ENCODE measurements at places on chromosomes 11 and 22. TPM values are rescaled to one million over a fixed set of nuclear protein-coding genes. Genes with fewer than 3 reads are reported as not detected.

The OR5A1 gene
- not detected for total RNA-seq

DNA sequence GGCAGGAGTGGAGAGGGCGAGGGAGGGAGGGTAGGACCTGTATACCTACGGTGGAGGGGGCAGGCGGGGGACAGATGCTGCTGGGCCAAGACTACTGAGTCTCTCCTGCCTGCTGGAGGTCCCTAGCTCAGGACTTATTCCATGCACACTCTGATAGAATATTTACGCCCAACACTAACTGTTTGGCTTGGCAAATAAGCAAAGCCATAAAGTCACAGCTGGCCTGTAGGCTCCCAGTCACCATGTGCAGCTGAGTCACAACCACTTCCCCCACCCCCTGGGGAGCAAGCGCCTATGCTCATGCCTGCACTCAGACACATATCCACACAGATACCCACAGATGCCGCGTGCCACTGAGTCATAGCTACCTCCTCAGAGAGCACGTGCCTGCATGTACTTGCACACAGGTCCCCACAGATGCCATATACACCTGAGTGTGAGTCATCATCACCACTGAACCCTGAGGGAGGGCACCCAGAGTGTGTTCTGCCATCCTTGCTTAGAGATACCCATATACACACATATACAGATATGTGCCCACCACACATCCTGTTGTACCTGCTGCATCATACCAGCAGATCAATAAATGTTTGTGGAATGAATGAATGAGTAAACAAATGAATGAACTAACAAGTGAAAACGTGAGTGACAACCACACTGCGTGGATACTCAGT, 95.8 kb downstream of the SWAP70 start:
- no peak for DNase-seq

The C11orf87 gene
- total RNA-seq: not detected

The PGA5 gene
- 0.35 TPM for total RNA-seq

The EMSY gene
- 22.2 TPM for total RNA-seq

DNA sequence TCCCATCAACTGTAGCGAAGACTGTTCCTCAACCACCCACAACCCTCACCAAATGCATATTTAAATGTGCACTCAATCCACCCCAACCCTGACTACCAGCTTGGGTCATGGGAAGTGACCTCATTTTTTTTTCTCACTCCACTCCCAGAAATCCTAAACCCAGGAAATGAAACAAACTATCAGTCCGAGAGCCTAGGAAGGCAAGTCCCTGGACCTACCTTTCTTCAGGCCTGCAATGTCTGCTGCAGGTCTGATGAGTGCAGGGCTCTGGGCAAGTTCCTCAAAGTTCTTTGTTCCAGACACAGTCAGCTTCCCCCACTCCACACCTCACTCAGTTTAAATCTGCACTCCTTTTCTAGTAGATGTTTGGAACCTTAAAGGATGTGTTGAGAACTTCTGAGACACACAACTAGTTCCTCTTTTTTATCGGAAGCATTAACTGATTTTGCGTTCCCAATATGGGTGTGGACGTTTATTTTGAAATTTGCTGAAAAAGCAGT, at the start of gene MS4A4E:
Gene MS4A4E (minus strand): TSS at position 398 of the 500 bp plus-strand sequence. CDS start 13,082 bp downstream, outside the sequence.
- DNase-seq: no peak

DNA sequence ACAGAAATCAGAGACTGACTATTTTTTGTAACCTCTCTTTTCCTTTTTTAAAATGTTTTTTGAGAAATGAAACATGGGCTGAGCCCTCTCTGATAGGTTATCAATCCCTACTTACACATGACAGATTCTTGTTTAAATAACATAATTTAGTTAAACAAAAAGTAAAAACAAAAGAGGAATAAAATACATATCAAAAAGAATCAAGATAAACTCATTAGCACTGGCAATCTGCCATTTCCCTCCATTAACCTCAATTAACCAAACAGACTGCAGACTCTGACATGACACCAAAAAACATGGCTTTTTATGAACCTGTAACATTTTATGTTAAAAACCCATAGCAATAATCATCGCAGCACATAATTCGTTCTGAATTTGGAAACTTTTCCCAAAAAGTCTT, 284.4 kb upstream of the MTNR1B start:
- no peak for DNase-seq

- DNase-seq: peak; percentile 95
Measured at GRCh38 chr11:118790357-118791110, 430 bp downstream of the DDX6 start.

DNA sequence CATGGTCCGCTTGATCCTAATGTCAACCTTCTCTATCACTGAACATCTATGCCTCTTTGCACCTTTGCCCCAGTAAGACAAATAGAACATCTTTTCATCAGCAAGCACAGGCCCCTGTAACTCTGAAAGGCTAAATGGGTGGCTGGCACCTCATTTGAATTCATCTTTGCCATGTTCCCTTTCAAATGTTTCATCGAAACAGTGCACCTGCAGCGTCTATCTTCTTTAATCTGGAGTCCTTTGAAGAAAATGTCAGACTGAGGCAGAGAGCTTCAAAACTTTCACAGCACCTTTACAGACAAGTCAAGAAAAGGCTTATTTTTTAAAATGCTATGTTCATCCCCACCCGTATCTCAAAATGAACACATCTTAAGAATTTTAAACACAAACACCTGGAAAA, 3.4 kb downstream of the MPPED2 start:
- no peak for DNase-seq

The COMMD9 gene
- total RNA-seq: 64.7 TPM

DNA sequence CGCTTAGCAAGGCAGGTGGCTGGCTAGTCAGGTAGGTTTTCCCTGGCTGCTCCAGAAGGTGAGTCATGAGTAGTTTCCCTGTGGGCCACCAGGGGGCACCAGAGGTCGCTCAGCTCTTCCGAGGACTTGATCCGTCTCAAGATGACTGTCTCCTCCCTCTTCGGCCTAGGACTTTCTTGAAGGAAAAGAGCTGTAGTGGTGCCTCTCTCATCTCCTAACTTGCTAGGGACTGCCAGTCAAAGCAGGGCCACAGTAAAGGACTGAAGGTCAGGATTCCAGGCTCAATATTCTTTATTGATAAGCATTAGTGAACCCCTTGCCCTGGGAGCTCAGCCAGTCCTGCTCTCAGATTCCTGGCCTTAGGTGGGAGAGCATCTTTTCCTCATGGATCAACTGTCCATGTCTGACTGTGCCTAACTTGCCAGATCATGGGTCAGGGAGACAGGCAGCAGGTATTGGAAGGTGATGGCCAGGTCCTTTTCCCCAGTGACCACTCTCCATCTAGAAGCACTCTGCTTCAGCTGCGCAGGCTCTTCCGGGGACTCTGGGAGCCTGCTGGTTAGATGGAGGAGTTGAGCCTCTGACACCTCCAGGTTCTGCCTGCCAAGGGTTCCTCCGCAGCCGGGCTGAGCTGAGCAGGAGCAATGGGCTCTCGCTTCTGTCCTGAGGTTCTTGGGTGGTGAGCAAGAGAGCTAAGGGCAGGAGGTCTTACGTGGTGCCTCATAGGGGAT, 1.9 kb downstream of the POLD4 start:
- DNase-seq: peak; percentile 60

The EIF3F gene
- total RNA-seq: 174 TPM

GRCh38 chr11:61545341-61545740, 35.5 kb downstream of the SYT7 start:
- no peak for DNase-seq

The RAG2 gene
- not detected for total RNA-seq

DNA sequence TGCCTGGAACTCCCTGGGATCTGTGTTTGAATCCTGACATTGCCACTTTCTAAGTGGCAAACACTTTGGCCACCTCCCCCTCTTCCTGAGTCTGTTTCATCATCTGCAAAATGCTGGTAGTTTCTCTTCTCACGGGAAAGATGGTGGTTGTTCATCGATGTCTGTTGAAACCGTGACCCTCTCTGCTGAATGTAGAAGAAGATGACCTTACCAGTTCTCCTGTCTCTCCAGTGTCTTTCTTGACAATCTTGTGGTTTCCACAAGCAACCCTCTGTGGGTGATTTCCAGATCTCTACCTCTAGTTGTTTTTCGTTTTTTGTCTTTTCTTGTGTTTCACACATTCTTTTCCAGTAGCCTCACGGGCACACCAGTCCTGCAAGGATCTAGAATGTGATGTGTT, 27.5 kb downstream of the ZBTB16 start:
- no peak for DNase-seq

DNA sequence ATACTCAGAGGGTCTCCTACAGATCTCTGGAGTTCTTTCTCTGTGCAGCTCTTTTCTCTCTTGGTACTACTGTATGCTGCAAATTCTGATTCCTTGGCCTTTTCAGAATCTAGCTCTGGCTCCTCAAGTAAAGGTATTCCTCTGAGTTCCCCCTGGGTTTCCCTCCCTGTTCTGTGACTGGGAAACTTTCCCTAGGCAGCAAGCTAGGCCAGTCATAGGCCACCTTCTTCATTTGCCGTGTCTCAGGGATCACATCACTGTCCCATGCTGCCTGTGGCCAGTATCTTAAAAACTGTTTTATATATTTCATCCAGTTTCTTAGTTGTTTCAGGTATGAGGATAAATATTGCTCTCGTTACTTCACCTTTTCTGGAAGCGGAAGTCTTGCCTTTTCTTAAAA, 71.2 kb downstream of the FAM83F start:
- DNase-seq: no peak

- DNase-seq: no peak
Measured at GRCh38 chr11:96234866-96235441, 108.0 kb downstream of the MAML2 start.

The RFPL3 gene
- not detected for total RNA-seq

DNA sequence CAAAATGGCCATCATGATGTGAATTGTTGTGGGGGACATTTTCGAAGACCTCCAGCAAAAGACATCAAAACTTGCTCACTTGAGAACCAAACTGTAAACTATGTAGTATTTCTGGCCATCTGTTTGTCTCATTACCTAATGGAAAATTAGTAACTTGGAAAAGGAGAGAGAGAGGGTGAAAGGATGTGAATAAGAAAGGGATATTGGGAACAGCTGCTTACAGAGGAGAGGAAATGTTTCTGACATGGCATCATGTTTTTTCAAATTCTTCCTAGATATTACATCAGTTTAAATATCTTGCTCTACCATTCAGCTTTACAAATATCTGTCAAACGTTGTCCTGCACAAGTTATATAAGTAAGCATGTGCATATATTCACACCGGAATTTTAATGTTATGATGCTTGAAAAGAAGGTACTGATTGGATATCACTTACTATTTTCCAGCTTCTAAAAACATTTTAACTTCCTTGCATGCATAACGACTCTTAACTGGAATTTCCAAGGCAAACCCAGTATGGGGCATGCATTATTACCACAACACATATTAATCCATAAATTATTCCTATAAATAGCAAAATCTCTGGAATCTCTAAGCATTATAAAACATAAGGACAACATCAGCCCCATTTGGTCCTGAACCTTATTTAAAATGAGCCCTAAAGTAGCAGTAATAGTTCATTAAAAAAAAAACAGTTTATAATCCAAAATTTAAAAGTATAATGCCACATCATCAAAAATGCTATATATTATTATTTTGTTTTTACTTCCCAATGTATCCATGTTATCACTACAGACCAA, 20.0 kb downstream of the GUCY1A2 start:
- DNase-seq: no peak

GRCh38 chr22:21849489-21849888, 18.0 kb downstream of the MAPK1 start:
- no peak for DNase-seq

The GGTLC2 gene
- 0.76 TPM for total RNA-seq

DNA sequence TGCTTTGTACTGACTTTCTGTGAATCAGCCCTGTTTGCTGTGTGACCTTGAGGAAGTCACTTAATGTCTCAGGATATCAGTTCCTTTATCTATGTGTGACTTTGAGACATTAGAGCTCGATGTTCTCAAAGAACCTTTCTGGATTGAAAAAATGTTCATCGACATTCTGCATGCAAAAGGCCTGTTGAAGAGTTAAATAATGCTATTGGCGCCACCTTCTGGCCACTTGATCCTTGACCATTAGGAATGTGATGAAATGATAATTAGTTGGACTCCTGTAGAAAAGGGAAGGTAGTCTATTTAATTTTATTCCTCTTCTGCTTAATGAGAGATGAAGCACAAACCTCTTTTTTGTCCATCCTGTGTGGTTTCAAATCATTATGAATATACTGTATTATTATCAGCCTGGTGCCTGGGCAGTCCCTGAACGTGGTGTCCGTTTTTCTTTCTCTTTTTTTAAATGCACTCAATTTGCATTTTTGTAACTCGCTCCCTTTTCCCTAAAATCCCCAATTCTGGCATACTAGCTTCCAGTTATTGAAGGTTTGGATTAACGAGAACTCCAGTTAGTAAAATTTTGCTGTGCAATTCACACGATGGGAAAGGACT, 20.7 kb downstream of the ELF5 start:
- peak; percentile 65 for DNase-seq

GRCh38 chr11:61635304-61635703, 44.9 kb upstream of the DAGLA start:
- no peak for DNase-seq

DNA sequence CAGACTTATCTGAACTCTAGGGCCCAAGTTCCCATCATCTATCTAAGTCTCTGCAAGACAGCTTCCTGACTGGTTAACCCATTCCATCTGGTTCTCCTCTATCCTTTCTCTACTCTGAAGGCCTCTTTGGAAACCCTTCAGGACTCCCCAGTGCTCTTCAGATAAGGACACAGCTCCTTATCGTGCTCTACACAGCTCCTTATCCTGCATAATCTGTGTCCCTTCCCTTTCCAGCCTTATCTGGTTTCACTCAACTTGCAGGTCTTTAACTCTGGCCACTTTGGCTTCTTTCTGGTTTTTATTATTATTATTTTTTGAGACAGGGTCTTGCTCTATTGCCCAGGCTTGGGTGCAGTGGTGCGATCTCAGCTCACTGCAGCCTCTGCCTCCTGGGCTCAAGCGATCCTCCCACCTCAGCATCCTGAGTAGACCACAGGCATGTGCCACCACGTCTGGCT, 10.6 kb downstream of the ENDOD1 start:
- no peak for DNase-seq

DNA sequence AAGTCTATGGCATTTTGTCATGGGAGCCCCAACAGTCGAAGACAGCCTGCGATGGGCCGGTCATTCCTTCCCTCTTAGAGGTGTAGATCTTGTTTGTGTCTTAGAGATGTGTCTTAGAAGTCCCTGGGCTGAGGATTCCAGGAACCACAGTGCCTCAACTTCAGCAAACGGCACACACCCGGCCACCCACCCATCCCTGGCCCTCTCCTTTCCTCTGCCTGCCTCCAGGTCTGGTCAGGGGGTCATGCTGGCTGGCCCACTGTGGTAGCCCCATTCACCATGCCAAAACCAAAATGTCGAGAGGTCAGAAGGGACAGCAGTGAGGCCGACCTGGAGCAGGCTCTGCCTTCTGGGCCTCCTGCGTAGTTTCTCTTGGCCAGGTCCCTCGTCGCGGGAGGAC, 857.9 kb downstream of the TBC1D22A start:
- DNase-seq: peak; percentile 7

GRCh38 chr11:61917334-61918109, at the start of gene RAB3IL1:
TSS of gene RAB3IL1 (minus strand) at chr11:61917566. CDS start at chr11:61917367, 199 bp downstream.
- peak; percentile 88 for DNase-seq

GRCh38 chr11:69435161-69435986, 46.1 kb upstream of the LINC01488 start:
- DNase-seq: peak; percentile 43

GRCh38 chr11:35974882-35975589, 31.2 kb downstream of the LDLRAD3 start:
- no peak for DNase-seq

- DNase-seq: no peak
Measured at GRCh38 chr22:30062259-30062658, 18.0 kb upstream of the HORMAD2 start.

Data from kidney (tissue), 22 donors.